ENCODE measurements at places on chromosomes 2 and 18. TPM values are rescaled to one million over a fixed set of nuclear protein-coding genes. Genes with fewer than 3 reads are reported as not detected.

SCLY gene
- total RNA-seq = 17.8 TPM

KCNS3 gene
- total RNA-seq = 9.6 TPM

ABCB11 gene
- total RNA-seq = not detected

ALS2 gene
- 33.2 TPM for total RNA-seq

IL36A gene
- not detected for total RNA-seq

TMEM169 gene
- total RNA-seq = 0.66 TPM

DSG1 gene
- not detected for total RNA-seq

ATG9A gene
- total RNA-seq = 40.4 TPM

PTPRN gene
- total RNA-seq = 58.1 TPM

GCKR gene
- total RNA-seq = 0.22 TPM

ASB18 gene
- not detected for total RNA-seq

CFAP65 gene
- total RNA-seq = not detected

ELOA2 gene
- total RNA-seq = not detected

CNTNAP5 gene
- total RNA-seq = not detected

SERPINE2 gene
- 306 TPM for total RNA-seq

GPR35 gene
- 0.55 TPM for total RNA-seq

CHRND gene
- not detected for total RNA-seq

NAGK gene
- 55.8 TPM for total RNA-seq

TRAF3IP1 gene
- total RNA-seq = 10.8 TPM

MYL12B gene
- 397 TPM for total RNA-seq

L3MBTL4 gene
- 0.44 TPM for total RNA-seq

NGEF gene
- 1.2 TPM for total RNA-seq

NCK2 gene
- 22.2 TPM for total RNA-seq

PSMA8 gene
- total RNA-seq = not detected

C2orf72 gene
- total RNA-seq = 0.22 TPM

RNU2-63P gene
- total RNA-seq = not detected

M1AP gene
- total RNA-seq = under 0.01 TPM

SOX11 gene
- 0.66 TPM for total RNA-seq

SULT6B1 gene
- total RNA-seq = not detected

MLPH gene
- total RNA-seq = 110 TPM

BMP10 gene
- total RNA-seq = not detected

FOXI3 gene
- total RNA-seq = not detected

PIEZO2 gene
- total RNA-seq = 0.12 TPM

LONRF2 gene
- 7.6 TPM for total RNA-seq

ZSWIM2 gene
- 0.62 TPM for total RNA-seq

Data from uterine smooth muscle cell (primary cell).